ENCODE measurements at places on chromosomes 16 and 17. TPM values are rescaled to one million over a fixed set of nuclear protein-coding genes. Genes with fewer than 3 reads are reported as not detected.

Gene OXLD1
- 10.4 TPM for polyA plus RNA-seq

Gene CA4
- 6.7 TPM for polyA plus RNA-seq

Gene TOX3
- 2.2 TPM for polyA plus RNA-seq

Gene ABCA8
- polyA plus RNA-seq = 28.0 TPM

Gene ARHGAP44
- polyA plus RNA-seq = 4.0 TPM

Measured in muscle of leg (tissue), 16 donors.